ENCODE measurements at places on chromosomes 16 and 17. TPM values are rescaled to one million over a fixed set of nuclear protein-coding genes. Genes with fewer than 3 reads are reported as not detected.

PIRT gene
- polyA plus RNA-seq = not detected

DNA sequence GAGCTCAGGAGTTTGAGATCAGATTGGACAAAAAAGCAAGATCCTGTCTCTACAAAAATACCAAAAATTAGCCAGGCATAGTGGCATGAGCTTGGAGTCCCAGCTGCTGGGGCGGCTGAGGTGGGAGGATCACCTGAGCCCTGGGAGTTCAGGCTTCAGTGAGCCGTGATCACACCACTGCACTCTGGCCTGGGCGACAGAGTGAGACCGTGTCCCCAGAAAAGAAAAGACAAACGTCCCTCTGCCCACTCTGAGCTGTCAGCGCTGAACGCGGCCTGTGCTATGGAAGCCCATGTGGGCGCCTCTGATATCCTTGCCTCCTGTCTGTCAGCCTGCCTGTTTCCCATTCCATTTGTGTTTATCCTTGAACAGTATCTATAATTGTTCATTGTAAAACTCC lies 50.7 kb downstream of the FOXK2 start:
- H3K4me1 ChIP-seq = peaks cover 32% of the 10 kb centered on the region
- H3K4me3 ChIP-seq = no peak overlapping the region
- H3K36me3 ChIP-seq = peaks cover 4% of the 10 kb centered on the region
- H3K27me3 ChIP-seq = no peaks in the 10 kb centered on the region
- H3K27ac ChIP-seq = no peak overlapping the region
- no peak for DNase-seq

DNA sequence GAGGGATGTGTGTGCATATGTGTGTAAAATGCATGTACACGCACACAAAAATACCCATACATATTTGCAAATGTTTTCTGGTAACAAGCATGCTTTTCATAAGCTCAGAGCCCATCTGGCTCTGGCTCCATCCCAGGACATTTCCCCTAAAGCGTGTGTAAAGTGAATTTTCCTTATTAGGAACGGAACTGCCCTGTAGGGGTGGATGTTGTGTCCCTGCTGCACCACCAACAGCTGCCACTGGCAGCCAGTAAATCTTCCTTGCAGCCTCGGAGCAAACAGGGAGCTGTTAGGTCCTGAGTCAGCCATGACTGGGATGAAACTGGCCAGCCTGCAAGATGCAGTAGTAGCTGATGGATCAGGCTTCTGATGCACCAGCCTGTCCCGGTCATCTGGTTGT lies 393.5 kb downstream of the UTP18 start:
- H3K36me3 ChIP-seq = no peaks in the 10 kb centered on the region
- DNase-seq = no peak
- no peak overlapping the region for H3K4me3 ChIP-seq
- no peaks in the 10 kb centered on the region for H3K4me1 ChIP-seq

CDH8 gene
- 0.29 TPM for polyA plus RNA-seq

DNA sequence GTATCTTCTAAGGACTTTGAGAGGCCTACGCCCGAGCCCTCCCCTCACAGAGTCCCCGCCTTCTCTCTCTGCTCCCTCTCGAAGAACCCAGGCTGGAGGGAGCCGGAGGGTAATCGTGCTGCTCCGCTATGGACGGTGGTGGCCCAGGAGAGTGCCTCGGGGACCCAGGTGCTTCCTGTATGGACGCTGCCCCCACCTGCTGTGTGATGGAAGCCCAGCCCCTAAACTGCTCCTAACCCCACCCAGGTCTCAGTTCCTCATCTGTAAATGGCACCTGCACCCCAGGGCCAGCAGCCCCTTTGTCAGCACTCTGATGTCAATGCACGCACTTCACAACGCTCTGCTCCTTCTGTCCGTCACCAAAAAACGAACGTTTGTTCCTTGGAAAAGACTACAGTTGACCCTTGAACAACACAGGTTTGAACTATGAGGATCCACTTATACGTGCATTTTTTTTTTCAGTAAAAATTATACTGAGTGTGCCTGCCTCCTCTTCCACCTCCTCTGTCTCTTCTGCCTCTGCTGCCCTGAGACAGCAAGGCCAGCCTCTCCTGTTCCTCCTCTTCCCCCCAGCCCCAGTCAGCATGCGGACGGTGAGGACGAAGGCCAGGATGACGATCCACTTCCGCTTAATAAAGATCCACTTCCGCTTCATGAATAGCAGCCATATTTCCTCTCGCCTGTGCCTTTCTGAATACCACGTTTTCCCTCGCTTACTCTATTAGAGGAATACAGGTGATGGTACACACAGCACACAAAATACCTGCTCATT lies 118.3 kb downstream of the BANP start:
- no peaks in the 10 kb centered on the region for H3K27me3 ChIP-seq
- no peaks in the 10 kb centered on the region for H3K36me3 ChIP-seq
- H3K4me3 ChIP-seq = no peak overlapping the region
- DNase-seq = peak; percentile 48

SPPL2C gene
- polyA plus RNA-seq = not detected

- no peaks in the 10 kb centered on the region for H3K27me3 ChIP-seq
- peaks cover 21% of the 10 kb centered on the region for H3K36me3 ChIP-seq
- DNase-seq = no peak
- no peak overlapping the region for H3K27ac ChIP-seq
- no peak overlapping the region for H3K4me3 ChIP-seq
- peaks cover 4% of the 10 kb centered on the region for H3K4me1 ChIP-seq
Measured at GRCh38 chr17:60173304-60173819, 23.6 kb downstream of the CA4 start.

TEKT5 gene
- not detected for polyA plus RNA-seq

TAOK1 gene
- 11.2 TPM for polyA plus RNA-seq

KRTAP4-3 gene
- not detected for polyA plus RNA-seq

GRCh38 chr17:17846003-17846402 lies 9.2 kb upstream of the SREBF1 start:
- H3K4me1 ChIP-seq = peaks cover 47% of the 10 kb centered on the region
- H3K27me3 ChIP-seq = no peaks in the 10 kb centered on the region
- DNase-seq = no peak
- no peak overlapping the region for H3K4me3 ChIP-seq

DNA sequence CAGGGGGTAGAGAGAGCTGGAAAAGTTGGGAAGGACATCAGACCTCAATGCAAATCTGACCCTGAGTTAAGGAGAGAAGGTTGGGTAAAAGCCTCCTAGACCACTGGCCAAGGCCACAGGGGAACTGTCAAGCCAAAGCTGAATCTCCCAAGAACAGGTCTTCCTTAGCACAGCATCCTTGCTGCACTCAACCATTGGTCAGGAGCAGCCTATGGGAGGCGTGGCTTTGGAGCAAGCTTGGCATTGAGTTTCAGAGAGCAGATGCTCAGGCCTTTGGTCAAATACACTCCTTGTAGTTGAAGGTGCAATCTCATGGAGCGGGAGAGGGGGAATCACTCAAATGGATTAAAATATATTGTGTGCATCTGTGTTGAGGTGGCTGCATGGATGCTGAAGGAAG lies 21.8 kb downstream of the SOX9 start:
- H3K4me1 ChIP-seq = no peaks in the 10 kb centered on the region
- H3K4me3 ChIP-seq = no peak overlapping the region
- no peak for DNase-seq
- no peaks in the 10 kb centered on the region for H3K27me3 ChIP-seq
- no peak overlapping the region for H3K27ac ChIP-seq
- no peaks in the 10 kb centered on the region for H3K36me3 ChIP-seq

GRCh38 chr16:48352648-48353390 lies 32.4 kb downstream of the SIAH1 start:
- peaks cover 72% of the 10 kb centered on the region for H3K36me3 ChIP-seq
- no peak overlapping the region for H3K4me3 ChIP-seq
- H3K4me1 ChIP-seq = peaks cover 14% of the 10 kb centered on the region
- no peak for DNase-seq

DNA sequence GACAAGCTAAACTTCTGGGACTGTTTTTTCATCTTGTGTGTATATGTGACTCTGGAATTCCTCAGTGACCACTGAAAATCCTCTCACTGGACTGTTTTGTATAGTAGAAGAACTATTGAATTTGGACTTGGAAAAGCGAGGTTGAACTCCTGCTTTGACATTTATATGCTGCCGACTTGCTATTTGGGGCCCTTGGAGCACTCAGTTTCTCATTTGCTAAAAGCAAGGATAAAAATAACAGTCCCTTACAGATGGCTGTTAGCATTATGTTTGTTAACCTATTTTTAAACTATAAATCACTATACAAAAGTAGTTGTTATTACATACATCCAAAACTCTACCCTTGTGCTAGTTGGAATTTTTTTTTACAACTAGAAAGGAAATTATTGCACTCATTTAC lies 9.0 kb downstream of the VMP1 start:
- peak overlapping the region; percentile 18 for H3K27ac ChIP-seq
- no peaks in the 10 kb centered on the region for H3K36me3 ChIP-seq
- no peaks in the 10 kb centered on the region for H3K27me3 ChIP-seq
- no peak for DNase-seq
- H3K4me3 ChIP-seq = no peak overlapping the region

KRTAP16-1 gene
- not detected for polyA plus RNA-seq

GRCh38 chr17:17127730-17128291 lies 78.3 kb downstream of the PLD6 start:
- peaks cover 45% of the 10 kb centered on the region for H3K36me3 ChIP-seq
- H3K27me3 ChIP-seq = no peaks in the 10 kb centered on the region
- H3K4me1 ChIP-seq = peaks cover 67% of the 10 kb centered on the region

GRCh38 chr16:55499281-55499680 lies 9.6 kb upstream of the LPCAT2 start:
- no peak overlapping the region for H3K27ac ChIP-seq
- H3K4me3 ChIP-seq = no peak overlapping the region
- no peak for DNase-seq
- peaks cover 15% of the 10 kb centered on the region for H3K4me1 ChIP-seq
- H3K36me3 ChIP-seq = no peaks in the 10 kb centered on the region

DNA sequence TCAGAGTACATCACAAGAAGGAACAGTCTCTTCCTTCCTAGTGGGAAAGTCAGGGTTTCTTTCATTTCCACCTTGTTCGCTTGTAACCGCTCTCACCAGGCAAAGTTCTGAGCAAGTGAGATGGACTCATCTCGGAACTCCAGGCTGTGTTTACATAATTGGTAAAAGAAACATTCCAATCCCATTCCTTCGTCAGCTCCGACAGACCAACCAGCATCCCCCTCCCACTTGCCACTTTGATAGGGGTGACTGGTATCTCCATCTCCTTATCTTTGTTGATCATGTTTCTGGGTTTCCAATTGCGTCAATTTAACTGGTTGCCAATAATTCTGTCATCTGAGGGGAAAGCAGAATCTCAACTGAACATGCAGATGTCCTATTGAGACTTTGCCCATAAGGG lies 36.8 kb upstream of the LYRM9 start:
- no peak for DNase-seq
- H3K36me3 ChIP-seq = no peaks in the 10 kb centered on the region
- no peak overlapping the region for H3K4me3 ChIP-seq
- H3K4me1 ChIP-seq = no peaks in the 10 kb centered on the region
- H3K27ac ChIP-seq = no peak overlapping the region

CRYBA1 gene
- polyA plus RNA-seq = not detected

- peaks cover 3% of the 10 kb centered on the region for H3K36me3 ChIP-seq
- H3K4me3 ChIP-seq = no peak overlapping the region
- H3K4me1 ChIP-seq = peaks cover 25% of the 10 kb centered on the region
- H3K27ac ChIP-seq = no peak overlapping the region
- H3K27me3 ChIP-seq = no peaks in the 10 kb centered on the region
Measured at GRCh38 chr17:57273490-57273889, 17.2 kb downstream of the MSI2 start.
